T-cell (primary cell): ENCODE measurements at places on chromosomes 3 and 15.

GRCh38 chr3:41915353-41915752 is 46.5 kb downstream of the ULK4 start:
- DNase-seq: no peak

- DNase-seq: no peak
Measured at GRCh38 chr3:43858294-43858701, 167.6 kb downstream of the ABHD5 start.

DNA sequence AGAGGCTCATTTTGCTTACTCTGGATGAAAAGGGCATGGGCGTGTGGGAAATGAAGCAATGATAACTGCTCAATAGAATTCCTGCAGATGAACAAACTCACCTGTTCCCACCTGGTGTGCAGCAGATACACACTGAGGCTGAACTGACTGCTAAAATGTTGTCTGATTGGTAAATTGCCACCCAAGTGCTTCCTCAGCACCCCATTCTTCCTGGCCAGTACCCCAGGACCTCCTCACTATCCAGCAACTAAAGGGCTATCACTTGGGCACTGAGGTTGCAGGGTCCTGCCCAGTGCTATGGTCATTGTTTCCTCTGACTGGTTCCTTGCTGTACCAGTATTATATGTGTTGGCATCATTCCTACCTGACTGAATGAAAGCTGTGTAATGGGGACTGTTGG is 38.0 kb upstream of the DGKG start:
- no peak for DNase-seq

DNA sequence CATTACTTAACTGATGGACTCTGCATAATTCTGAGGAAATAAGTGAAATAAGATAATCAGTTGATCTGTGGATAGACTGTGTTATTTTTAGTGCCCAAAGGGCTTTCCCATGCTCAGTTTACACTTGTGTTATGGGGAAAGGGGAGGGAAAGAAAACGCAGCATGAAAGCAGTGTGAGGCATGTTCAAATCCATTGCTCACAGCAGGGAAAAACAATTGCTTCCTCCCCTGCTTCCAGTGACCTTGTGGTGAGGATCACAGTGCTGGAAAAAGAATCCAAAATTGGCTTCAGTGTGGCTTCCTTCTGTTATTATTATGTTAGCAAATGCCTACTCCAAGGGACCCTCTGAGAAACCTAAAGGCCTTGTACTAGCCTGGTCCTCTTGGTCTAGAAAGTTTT is 285.1 kb upstream of the CDIN1 start:
- no peak for DNase-seq

GRCh38 chr3:71513081-71513480 is 70.4 kb downstream of the FOXP1 start:
- no peak for DNase-seq
